Suppressor macrophage (primary cell): ENCODE measurements at places on chromosomes 3 and 15.

- DNase-seq, result peak; percentile 71
Measured at GRCh38 chr3:183545708-183546107, 9.8 kb downstream of the KLHL6 start.

GRCh38 chr3:29527246-29527645 is 246.4 kb downstream of the RBMS3 start:
- DNase-seq, result no peak

DNA sequence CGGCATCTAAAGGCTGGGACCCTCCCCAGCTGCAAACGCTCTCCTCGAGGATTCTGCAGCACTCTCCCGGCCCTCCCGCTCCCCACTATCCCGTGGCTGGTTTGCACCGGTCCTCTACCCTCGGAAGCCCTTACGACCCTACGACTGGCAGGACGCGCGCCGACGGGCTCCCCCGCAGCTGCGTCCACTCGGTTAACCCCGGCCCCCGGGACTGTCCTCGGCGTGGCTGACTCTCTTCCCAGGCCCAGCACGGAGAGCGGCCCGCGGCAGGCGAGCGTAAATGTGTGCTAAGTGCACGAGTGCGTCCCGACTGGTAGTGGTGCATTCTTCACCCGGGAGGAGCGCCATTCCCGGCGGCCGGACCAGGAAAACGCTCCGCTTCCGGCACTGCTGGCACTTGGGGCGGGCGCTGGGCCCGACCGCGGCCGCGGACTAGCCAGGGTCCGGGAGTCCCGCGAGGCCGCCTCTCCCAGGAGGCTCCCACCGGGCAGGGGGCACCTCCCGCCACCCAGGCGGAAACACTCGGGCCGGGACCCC is 508 bp downstream of the GORASP1 start:
- peak; percentile 57 for DNase-seq

DNA sequence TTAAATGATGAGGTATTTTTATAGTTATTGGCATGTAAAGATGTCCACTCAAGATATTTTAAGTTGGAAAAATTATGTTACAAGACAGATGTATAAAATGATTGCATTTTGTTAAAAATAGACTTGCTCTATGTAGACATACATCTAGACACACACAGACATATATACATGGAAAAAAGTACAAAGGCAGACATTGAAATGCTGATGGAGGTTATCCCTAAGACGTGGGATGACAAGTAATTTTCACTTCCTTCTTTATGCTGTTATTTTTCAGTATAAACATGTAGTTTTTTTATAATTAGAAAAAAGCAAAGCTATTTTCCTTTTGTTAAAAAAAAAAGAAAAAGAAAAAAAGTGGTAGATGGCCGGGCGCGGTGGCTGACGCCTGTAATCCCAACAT is 7.2 kb downstream of the HOMER2 start:
- DNase-seq, result no peak

GRCh38 chr3:194494951-194495374 is 8.2 kb upstream of the ATP13A3 start:
- peak; percentile 72 for DNase-seq

DNA sequence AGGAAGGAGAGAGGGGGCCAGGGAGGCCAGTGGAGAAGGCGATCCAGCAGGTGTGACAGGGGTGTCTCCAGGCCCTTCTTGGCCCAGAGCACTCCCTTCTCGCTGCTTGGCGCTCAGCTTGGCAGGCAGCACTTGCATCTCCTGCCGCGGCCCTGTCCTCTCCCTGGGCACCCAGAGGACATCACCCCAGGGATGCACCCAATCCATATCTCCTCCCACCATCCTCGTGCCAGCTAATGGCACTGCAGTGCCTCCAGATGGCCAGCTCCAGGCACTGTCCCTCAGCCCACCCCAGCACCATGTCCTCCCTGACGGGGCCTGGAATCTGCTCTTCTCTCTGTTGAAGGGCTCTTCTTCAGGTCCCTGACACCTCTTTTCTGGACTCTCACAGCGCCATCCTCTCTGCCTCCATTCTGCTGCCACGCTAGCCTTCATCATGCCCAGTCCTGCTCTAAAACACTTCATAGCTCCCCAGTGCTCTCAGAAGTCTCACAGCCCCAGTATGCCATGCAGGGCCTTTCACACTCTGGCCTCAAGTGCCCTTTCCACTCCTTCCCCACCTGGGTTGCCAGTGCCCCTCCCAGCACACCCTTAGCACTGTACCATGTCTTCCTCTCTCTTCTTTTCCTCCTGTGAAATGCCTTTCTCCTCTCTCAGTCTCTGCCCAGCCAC is 106.8 kb upstream of the SLC6A11 start:
- no peak for DNase-seq

DNA sequence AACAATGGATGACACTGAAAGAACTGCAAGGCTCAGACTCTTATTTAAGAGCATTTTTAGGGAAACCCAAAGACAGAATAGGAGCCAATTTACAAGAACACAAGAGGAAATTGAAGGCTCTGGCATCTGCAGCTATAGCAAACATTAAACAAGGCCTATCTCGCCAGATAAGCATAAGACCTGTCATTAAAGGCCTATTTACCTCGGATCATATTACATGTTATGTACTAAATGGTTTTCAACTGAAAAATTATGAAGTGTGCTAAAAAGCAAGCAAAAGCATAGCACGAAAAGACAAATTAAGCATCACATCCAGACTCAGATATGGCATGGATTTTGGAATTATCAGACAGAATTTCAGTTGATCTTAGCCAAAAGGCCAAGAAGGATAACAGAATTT is 617.1 kb downstream of the SQOR start:
- DNase-seq, result no peak

DNA sequence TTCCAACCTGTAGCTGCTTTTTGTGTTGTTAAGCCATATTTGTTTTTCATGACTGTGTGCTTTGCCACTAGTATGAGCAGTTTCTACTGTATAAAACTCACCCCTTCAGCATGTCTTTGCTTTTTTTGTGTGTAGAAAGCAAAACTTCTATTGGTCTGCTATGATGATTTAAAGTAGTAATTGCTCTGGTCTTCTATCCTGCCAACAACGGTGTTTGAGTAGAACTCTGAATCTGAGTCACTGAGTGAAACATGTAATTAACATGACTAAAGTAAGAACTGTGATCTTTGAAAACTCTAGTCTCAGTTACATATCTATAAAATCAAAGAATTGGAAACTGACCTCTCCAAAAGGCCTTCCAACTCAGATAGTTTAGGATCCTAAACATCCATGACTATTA is 133.6 kb downstream of the TPRG1 start:
- DNase-seq, result no peak

- peak; percentile 38 for DNase-seq
Measured at GRCh38 chr3:150222691-150223489, 185.2 kb upstream of the TSC22D2 start.

GRCh38 chr3:11185564-11186317 is 31.4 kb downstream of the HRH1 start:
- no peak for DNase-seq

- no peak for DNase-seq
Measured at GRCh38 chr3:196604548-196604947, 34.9 kb upstream of the NRROS start.

DNA sequence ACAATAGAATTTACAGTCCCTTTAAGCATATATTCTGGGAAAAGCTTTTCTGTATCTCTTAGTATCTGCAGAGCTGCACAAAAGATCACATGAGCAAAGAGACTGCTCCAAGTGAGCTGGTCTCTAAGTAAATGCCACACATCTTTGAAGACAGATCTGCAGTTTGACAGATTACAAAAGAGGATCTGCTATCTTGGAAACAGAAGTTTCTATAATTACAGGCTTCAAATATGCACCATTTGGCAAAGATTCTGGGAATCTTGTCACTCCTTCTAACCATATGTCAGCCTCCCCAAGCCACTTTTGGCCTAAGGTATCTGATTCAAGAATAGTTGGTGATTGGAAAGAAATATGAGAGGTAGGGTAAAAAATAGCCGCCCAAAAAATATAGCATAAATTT is 9.6 kb upstream of the CFAP44 start:
- DNase-seq, result no peak
